ENCODE measurements at places on chromosomes 1 and 21.
A peak's percentile ranks its signal among the peaks of the same experiment; 100 is the strongest.

DNA sequence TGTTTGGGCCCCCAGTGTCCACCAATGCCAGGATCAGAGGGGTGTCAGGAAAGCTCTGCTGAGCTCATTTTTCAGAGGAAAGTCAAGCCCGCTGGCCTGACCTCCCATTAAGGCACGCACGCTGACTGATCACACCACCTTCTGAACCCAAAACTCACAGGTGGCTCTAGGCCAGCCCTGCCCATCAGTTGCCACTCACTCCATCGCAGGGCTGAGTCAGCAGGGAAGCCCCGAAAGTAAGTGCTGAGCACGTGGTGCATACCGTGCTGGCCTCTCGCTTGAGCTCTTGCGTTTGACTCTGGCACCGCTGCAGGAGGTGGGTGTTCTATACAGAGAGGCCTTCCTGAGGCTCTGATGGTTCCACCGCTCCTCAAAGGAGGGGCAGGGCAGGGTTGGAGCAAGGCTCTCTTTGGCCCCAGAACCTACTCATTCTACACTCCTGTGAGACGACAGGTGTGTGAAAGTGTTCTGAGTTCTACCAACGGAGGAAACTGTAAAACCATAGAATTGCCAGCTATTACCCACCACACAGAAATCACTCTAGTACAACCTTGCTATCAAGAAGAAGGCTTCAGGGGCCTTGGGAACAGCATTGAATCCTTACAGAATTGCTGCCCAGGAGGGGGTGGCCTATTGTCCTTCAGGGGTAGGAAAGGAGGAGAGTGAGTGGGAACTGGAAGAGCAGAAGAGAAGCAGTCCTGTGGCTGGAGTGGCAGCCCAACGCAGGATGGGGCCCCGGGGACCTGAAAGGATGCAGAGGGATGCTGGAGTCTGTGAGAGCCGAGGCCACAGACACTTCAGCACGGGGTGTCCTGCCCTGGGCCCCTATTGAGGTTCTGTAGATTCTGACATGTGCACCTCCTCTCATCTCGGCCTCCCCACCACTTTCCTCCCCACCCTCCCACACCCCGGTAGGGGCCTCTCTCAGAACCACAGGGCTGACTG is 214.7 kb upstream of the EDN2 start:
- DNase-seq: no peak

- no peak for DNase-seq
Observed at GRCh38 chr1:231828182-231828920, 201.8 kb downstream of the DISC1 start.

DNA sequence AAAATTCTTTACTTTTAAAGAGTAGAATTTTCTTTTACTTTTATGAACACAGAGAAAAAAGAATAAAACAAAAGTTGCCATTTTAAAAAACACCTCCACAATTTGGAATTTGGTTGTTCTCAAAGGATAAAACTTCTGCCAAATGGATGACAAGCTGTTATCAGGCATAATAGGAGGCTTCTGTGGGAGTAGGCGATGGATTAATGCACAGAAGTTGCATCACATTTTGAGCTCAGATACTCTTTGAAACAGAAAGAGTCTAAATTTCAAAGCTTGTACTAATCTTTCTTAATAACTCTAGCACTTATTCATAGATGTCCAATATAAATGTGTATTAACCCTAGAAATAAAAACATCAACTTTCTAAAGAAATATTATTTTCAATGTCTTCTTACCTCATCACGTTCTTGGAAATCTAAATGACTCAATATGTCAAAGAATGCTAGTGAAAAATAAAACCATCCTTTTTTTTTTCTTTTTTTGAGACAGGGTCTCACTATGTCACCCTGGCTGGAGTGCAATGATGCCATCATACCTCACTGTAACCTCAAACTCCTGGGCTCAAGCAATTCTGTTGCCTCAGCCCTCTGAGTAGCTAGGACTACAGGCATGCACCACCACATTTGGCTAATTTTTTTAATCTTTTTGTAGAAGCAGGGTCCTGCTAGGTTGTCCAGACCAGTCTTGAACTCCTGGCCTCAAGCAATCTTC is 112.8 kb upstream of the USP25 start:
- no peak for DNase-seq

GRCh38 chr21:44255511-44255981 is 6.2 kb downstream of the DNMT3L start:
- no peak for DNase-seq

DNA sequence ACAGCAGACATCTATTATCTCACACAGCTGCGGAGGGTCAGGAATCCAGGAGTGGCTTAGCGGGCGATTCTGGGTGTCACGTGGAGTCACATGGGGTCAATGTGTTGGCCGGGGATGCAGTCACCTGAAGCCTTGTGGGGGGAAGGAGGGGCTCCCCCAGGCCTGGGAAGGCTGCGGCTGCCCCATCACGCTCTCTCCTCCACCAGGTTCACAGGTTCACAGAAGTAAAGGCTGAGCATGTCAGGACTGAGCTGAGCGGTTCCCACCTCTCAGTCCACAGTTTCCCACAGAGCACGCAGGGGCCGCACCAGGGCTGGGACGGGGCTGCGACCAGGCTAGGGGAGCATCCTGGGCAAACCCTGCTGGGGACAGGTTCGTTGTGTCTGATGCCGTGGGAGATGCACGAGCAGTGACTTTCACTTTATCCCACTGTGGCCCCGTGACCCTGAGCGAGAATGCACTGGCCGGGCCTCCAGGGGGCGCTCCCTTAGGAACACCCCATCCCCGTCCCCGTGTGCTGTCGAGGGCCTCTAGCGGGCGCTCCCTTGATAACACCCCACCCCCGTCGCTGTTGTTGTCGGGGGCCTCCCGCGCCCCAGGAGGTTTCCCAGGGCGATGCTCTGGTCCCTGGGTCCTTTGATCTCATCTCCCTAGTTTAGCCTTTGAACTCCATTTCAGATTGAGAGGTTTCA is 73.2 kb upstream of the TRAPPC10 start:
- peak; percentile 46 for DNase-seq

- DNase-seq: no peak
Observed at GRCh38 chr1:81446000-81446669, 354.6 kb upstream of the ADGRL2 start.

DNA sequence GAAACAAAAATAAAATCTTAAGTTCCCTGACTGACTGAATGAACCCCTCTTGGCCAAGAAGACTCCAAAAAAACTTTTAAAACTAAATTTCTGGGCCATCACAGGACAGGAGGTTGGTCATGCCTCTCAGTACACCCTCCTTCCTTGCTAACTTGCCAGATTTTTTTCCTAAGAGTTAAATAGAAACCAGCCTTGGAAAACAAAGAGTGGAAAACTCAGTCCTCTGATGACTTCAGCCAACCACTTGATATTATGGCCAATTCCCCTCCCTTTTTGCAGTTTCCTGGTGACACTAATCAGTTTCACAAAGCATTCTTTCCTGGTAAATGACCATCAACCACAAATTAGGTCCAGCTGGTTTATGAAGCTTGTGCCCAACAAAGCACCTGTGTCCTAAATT is 134.8 kb downstream of the ZNF648 start:
- no peak for DNase-seq

GRCh38 chr1:2856066-2856390 is 54.5 kb upstream of the TTC34 start:
- DNase-seq: no peak

DNA sequence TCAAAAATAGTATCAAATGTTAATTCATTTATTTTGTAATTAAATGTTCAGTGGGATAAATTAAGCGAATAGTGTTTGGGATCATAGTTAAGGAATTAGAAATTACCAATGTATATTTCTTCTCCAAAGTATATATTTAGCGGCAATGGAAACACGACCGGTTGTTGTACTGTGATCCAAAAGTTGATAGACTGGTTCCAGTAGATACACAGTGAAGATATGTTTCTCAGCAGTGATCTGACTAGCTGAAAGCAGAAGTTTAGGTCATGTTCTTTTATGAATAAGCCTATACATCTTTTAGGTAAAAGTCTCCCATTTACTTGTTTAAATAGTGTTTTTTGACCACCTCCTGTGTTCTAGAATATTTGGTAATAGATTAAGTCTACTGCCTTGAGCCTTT is 8.8 kb downstream of the USP16 start:
- no peak for DNase-seq

DNA sequence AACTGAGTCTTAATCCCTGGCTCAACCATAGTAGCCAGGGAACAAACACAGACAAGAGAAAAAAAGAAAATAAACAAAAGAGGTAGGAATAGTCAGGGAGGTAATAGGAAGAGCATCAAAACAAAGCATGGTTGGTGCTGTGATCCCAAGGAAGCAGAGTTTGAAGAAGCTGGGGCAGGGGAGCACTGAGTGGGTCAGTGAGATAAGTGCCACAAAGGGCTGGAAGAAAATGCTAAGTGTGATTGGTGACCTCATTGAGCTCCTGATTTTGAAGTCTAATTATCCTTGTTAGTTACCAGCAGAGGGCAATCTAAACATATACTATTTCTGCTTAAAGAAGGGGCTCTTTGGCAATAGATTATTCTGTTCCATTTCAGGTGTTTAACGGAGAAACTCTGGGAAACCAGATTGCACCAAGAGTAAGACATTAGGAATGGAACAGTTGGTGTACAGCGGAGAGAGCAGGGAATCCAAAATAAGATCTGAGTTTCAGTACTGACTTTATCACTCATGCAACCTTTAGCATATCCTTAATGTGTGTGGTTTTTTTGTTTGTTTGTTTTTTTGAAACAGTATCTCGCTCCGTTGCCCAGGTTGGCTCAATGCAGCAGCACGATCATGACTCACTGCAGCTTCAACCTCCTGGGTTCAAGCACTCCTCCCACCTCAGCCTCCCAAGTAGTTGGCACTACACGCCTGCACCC is 30.7 kb upstream of the KIAA1614 start:
- no peak for DNase-seq

GRCh38 chr1:226405411-226405988 is 2.4 kb downstream of the PARP1 start:
- DNase-seq: no peak

DNA sequence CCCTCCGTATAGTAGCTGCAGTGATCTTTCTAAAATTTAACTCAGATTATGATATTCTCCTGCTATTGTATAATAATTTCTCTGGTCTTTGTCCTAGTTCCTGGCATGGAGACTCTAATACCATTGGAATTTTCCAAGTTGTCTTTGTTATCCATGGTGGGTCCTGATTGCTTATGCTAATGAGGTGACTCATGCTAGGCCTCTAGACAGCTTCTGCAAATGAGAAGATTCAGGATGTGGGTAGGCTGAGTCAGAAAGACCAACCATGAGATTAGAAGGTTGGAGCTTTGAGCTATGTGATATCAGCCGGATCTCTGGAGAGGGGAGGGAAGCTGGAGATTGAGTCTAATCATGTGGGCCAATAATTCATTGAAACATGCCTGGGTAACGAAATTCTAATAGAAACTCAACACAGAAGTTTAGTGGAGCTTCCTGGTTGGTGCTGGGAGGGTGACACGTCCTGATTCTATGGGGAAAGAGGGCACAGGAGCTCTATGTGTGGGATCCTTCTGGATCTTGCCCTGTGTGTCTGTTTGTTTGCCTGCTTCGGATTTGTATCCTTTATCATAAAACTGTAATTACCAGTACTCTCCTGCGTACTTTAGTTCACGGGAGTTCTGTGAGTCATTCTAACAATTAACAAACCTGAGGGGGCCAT is 73.2 kb upstream of the CNIH3 start:
- DNase-seq: no peak

DNA sequence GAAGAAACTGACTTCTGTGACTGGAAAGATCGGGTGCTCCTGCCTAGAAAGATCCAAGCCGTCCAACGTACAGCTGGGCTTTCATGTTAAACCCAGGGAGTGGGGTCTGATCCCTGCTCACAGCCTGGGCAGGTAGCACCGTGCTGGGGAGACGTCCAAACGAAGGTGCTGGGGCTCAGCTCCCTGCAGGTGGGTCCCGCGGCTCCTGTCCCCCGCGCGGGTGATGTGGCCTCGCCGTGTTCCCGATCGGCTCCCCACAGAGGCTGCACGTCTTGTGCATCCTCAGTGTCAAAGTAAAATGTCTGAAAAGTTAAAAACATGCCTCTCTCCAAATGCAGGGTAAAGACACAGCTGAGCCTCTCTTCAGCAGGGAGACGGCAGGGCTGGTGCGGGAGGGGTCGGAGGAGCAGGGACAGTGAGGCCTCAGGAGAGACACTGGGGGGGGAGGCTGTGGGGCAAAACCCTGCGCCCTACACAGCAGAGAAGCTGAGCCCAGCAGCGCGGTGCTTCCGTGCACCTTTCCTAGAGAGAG is 40.1 kb upstream of the COL6A2 start:
- no peak for DNase-seq

DNA sequence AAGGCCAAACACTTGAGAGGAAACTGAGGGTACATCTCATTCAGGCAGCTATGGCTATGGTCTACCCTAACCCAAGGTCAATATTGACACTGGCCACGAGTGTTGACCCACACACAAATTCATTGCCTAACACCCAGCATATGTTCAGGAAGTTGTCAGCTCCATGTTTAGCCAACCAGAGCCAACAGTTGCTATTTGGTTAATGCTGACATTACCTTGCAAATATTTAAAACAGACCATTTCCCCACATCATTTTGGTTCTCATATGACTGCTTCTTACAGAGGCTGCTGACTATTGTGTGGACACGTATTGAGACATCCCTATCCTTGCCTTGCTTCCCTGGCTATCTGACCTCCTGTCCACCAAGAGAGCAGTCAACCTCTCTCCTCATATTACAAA is 97.3 kb downstream of the LMX1A start:
- DNase-seq: no peak

DNA sequence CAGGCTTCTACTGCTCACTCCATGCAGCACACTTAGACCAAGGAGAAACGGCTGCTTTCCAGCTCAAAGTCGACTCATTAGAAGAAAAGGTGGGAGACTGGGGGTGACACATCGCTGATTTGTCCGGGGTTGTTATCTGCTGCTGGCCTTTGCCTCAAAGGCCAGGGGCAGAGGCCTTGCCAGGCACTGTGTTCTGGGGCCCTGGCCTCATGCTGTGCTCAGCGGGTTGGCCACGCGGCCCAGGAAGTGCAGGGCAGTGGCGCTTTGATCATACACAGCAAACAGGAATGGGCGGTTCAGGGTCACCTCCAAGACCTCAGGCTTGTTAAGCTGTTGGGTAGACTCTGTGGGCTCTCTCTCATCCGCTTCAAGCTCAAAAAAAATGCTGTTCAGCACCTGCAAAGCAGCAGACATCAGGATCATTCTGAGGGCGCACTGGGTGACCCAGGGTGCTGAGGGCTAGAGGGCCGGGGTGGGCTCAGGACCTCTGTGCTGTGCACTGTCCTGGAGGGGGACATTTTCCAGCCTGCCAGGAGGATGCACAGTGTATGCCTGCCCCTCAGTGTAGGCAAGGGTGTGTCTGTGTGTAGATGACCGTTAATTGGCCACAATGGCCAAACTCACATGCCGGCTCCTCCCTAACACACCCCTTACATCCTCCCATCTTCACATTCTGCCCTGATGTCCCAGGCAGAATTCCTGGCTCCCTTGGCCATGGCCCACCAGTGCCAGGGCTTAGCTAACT is 10.8 kb downstream of the AGT start:
- no peak for DNase-seq
